Heart left ventricle (tissue), 16 donors: ENCODE measurements at places on chromosomes 5 and 9. TPM values are rescaled to one million over a fixed set of nuclear protein-coding genes. Genes with fewer than 3 reads are reported as not detected.

DNA sequence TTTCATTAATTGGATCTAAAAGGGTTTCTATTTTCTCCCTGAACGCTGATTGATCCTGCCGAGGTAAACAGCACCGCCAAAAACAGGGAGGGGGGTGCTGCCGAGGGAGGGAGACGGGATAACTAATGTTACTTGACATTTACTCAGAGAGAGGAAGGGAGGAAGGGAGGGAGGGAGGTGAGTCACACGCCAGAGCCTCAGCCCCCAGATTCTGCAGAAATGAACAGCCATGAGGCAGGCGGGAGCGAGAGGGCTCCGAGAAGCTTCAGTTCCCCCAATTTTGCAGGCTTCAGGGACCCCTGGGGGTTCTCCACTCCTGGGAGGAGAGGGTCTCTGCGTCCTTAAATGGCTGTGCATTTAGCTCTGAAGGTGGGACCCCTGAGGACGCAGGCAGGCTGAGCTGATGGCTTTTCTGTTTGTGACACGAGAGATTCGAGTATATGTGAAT is 59.1 kb upstream of the IER5L start:
- no peaks in the 10 kb centered on the region for H3K27me3 ChIP-seq
- DNase-seq: peak; percentile 17
- H3K36me3 ChIP-seq: no peaks in the 10 kb centered on the region
- no peak overlapping the region for H3K4me3 ChIP-seq

DNA sequence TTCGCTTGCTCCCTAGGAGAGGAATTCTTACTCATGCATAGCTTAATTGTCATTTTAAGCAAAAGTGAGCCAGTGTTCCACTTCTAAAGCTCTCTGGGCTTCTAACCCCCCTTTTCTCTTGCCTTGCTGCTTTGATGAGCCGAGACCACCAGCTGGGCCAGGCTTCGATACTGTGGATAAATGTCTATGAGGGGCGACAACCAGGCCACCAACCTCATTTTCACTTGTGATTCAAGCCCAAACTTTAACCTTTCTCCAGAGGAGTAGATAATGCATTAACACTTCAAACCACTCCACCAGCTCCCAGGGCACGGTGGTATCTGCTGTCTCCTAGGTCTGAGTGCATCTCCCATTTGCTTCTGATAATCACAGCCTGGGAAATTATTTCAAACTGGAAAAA is 205.6 kb downstream of the PSAT1 start:
- DNase-seq: no peak
- no peak overlapping the region for H3K27ac ChIP-seq
- no peak overlapping the region for H3K4me3 ChIP-seq
- H3K36me3 ChIP-seq: no peaks in the 10 kb centered on the region

DNA sequence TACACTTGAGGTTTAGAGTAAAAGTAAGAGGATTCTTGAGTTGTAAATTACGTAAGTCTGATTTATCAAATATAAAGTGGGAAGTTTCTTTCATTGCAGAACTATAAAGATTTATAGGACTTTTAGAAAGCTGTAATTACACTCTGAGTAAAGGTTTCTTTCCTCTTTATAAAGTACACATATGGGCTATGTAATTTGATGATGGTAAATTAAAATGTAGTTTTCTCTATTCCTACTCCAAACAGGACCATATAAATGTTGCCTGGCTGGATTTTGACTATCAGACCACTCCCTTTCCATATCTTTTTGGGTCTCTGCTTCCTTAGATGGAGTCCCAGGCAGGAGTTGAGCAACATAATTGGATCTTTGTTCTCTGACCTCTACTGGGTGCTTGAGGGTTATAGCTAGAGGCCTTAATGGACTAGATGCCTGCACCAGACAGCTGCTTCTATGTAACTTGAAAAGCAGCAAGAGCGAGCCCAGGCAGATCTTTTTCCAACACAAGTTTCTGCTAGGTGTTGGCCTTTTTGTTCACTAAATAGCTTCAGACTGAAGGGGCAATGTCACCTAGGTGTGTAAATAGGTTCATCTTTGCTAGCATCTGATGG is 11.4 kb upstream of the TEX48 start:
- no peaks in the 10 kb centered on the region for H3K4me1 ChIP-seq
- no peak for DNase-seq
- H3K27ac ChIP-seq: no peak overlapping the region
- H3K4me3 ChIP-seq: no peak overlapping the region

DNA sequence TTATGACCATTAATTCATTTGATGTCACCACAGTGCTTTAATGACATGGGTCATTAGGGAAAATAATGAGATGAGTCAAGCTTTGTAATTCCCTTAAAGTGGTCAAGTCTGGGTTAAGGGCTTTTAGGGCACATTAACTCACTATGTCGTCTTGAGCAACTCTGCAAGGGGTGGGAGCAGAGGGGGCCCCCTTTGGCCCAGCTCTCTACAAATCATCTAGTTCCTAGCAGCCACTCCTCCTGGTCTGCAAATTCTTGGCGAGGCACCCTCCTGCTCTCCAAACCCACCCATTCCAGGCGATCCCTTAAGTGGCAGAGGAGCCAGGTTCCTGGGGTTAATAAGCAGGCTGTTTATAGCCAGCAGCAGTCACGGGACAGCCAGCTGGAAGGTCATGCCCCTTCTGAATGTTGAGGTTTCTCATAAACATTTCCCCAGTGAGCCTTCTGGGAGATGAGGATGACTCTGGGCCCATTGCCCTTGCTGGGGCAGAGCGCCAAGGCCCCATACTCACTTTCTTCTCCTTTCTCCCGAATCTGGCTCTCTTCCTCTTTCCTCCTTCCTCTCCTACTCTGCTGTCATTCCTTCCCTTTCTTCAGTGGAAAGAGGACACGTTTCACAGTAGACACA is 14.3 kb upstream of the GPX3 start:
- peak; percentile 70 for DNase-seq
- H3K4me3 ChIP-seq: no peak overlapping the region
- no peaks in the 10 kb centered on the region for H3K36me3 ChIP-seq
- H3K4me1 ChIP-seq: peaks cover 28% of the 10 kb centered on the region
- H3K27ac ChIP-seq: peak overlapping the region; percentile 88
- no peaks in the 10 kb centered on the region for H3K27me3 ChIP-seq

GRCh38 chr5:16970826-16971225 is 34.7 kb upstream of the MYO10 start:
- no peaks in the 10 kb centered on the region for H3K4me1 ChIP-seq
- H3K4me3 ChIP-seq: no peak overlapping the region
- DNase-seq: no peak
- H3K27ac ChIP-seq: no peak overlapping the region

GRCh38 chr5:82295144-82295543 is 17.0 kb upstream of the RPS23 start:
- H3K4me1 ChIP-seq: no peaks in the 10 kb centered on the region
- H3K27ac ChIP-seq: no peak overlapping the region
- no peaks in the 10 kb centered on the region for H3K27me3 ChIP-seq
- H3K4me3 ChIP-seq: no peak overlapping the region
- DNase-seq: no peak

GRCh38 chr9:113005777-113006176 is 6.2 kb downstream of the ZNF883 start:
- no peaks in the 10 kb centered on the region for H3K27me3 ChIP-seq
- no peak for DNase-seq
- peaks cover 13% of the 10 kb centered on the region for H3K36me3 ChIP-seq
- H3K27ac ChIP-seq: no peak overlapping the region

The WDR38 gene
- total RNA-seq: not detected

The PRUNE2 gene
- total RNA-seq: 5.4 TPM

The CNTNAP3B gene
- 4.3 TPM for total RNA-seq

GRCh38 chr5:1400936-1401335 is 44.3 kb downstream of the SLC6A3 start:
- no peak overlapping the region for H3K27ac ChIP-seq
- no peaks in the 10 kb centered on the region for H3K36me3 ChIP-seq
- H3K27me3 ChIP-seq: peaks cover 3% of the 10 kb centered on the region
- DNase-seq: no peak
- no peak overlapping the region for H3K4me3 ChIP-seq

- peaks cover 62% of the 10 kb centered on the region for H3K4me1 ChIP-seq
- DNase-seq: no peak
- H3K4me3 ChIP-seq: peak overlapping the region; percentile 86
- H3K27ac ChIP-seq: peak overlapping the region; percentile 98
Measured at GRCh38 chr5:172004824-172005237, 1.6 kb downstream of the FBXW11 start.

- H3K4me1 ChIP-seq: no peaks in the 10 kb centered on the region
- no peak overlapping the region for H3K4me3 ChIP-seq
- peaks cover 30% of the 10 kb centered on the region for H3K27me3 ChIP-seq
- H3K36me3 ChIP-seq: no peaks in the 10 kb centered on the region
Measured at GRCh38 chr9:36935768-36936497, 98.1 kb downstream of the PAX5 start.

- H3K27me3 ChIP-seq: no peaks in the 10 kb centered on the region
- H3K4me3 ChIP-seq: no peak overlapping the region
- H3K36me3 ChIP-seq: no peaks in the 10 kb centered on the region
- DNase-seq: no peak
- H3K4me1 ChIP-seq: no peaks in the 10 kb centered on the region
Measured at GRCh38 chr5:123845356-123846100, 333.6 kb downstream of the CSNK1G3 start.

GRCh38 chr5:170538096-170538465 is 34.3 kb downstream of the KCNIP1 start:
- H3K4me3 ChIP-seq: no peak overlapping the region
- H3K27ac ChIP-seq: no peak overlapping the region
- no peak for DNase-seq
- no peaks in the 10 kb centered on the region for H3K36me3 ChIP-seq
- no peaks in the 10 kb centered on the region for H3K27me3 ChIP-seq

GRCh38 chr5:143334903-143335302 is 68.6 kb downstream of the NR3C1 start:
- no peaks in the 10 kb centered on the region for H3K27me3 ChIP-seq
- no peak overlapping the region for H3K27ac ChIP-seq
- H3K4me1 ChIP-seq: peaks cover 3% of the 10 kb centered on the region
- H3K4me3 ChIP-seq: no peak overlapping the region

- H3K4me1 ChIP-seq: peaks cover 31% of the 10 kb centered on the region
- no peak overlapping the region for H3K4me3 ChIP-seq
- H3K27me3 ChIP-seq: no peaks in the 10 kb centered on the region
- no peak overlapping the region for H3K27ac ChIP-seq
Measured at GRCh38 chr5:93161661-93162654, 419.1 kb downstream of the NR2F1-AS1 start.

The CAMK4 gene
- not detected for total RNA-seq

- peaks cover 31% of the 10 kb centered on the region for H3K4me1 ChIP-seq
- peak overlapping the region; percentile 81 for H3K27ac ChIP-seq
- no peak for DNase-seq
- H3K27me3 ChIP-seq: no peaks in the 10 kb centered on the region
- peak overlapping the region; percentile 71 for H3K4me3 ChIP-seq
Measured at GRCh38 chr9:21803649-21804048, 1.2 kb downstream of the MTAP start.

The CDX1 gene
- total RNA-seq: not detected

DNA sequence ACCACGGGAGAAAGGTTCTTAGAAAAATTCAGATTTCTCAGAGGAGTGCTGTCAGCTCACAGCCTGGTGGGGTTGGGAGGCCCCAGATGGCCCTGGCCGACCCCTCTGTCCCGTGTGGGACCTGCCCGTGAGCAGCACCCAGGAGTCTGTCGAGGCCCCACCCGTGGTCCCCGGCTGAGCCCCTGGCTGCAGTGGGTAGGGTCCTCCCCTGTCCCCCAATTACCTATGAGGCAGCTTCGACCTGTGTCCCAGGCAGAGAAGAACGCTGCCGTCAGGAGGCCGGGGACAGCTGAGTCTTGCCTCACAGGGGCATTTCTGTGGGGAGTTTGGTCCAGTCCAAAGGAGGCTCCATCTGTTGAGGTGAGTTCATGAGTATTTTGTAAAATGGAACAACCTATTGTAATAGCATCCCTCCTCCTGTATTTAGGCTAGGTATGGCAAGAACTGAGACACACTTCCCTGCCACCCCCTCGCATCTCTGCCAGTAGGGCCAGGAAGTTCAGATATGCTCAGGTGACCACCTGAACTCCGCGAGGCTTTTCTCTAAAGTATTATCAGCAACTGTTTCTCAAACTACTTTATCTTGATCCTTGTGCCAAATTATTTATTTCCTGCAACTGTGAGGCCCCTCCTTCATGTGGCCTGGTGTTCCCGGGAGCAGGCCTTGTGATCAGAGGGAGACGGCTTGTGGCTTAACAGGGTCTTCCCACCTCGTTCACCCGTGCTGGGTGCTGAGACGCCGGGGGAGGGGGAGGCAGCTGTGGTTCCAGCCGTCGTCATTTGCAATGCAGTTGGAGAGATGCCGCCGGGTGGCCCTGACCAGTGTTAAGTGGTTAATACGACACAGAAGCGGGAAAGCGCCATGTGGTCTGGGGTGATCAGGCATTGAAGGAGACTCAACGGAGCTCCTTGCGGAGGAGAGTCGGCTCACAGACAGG is 1.7 kb downstream of the AHRR start:
- peaks cover 39% of the 10 kb centered on the region for H3K27me3 ChIP-seq
- H3K4me1 ChIP-seq: peaks cover 12% of the 10 kb centered on the region
- no peaks in the 10 kb centered on the region for H3K36me3 ChIP-seq
- no peak overlapping the region for H3K27ac ChIP-seq
- no peak overlapping the region for H3K4me3 ChIP-seq
- no peak for DNase-seq

DNA sequence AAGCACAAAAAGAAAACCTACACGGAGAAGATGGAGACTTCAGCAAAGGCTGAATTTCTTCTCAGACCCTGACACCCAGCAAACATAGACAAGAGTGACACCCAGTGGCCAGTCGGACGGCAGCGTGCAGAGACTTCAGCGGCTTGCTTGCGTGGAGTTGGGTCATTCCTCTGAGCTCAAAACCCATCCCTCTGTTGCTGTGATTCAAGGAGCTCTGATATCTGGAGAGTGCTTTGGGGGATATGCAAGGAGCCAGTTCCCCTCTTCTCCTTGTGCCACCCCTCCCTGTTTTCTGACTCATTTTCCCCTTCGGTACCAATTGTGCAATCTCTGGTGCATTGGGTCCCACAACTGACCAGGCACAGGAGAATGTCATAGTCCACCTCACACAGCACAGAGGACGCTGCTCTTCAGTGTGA is 27.5 kb downstream of the SH3TC2 start:
- no peaks in the 10 kb centered on the region for H3K36me3 ChIP-seq
- peaks cover 10% of the 10 kb centered on the region for H3K4me1 ChIP-seq
- no peak overlapping the region for H3K4me3 ChIP-seq

- no peak overlapping the region for H3K4me3 ChIP-seq
- H3K4me1 ChIP-seq: no peaks in the 10 kb centered on the region
- no peaks in the 10 kb centered on the region for H3K36me3 ChIP-seq
- H3K27me3 ChIP-seq: no peaks in the 10 kb centered on the region
Measured at GRCh38 chr5:37578176-37578575, 199.1 kb downstream of the WDR70 start.

The TMEM252 gene
- not detected for total RNA-seq

DNA sequence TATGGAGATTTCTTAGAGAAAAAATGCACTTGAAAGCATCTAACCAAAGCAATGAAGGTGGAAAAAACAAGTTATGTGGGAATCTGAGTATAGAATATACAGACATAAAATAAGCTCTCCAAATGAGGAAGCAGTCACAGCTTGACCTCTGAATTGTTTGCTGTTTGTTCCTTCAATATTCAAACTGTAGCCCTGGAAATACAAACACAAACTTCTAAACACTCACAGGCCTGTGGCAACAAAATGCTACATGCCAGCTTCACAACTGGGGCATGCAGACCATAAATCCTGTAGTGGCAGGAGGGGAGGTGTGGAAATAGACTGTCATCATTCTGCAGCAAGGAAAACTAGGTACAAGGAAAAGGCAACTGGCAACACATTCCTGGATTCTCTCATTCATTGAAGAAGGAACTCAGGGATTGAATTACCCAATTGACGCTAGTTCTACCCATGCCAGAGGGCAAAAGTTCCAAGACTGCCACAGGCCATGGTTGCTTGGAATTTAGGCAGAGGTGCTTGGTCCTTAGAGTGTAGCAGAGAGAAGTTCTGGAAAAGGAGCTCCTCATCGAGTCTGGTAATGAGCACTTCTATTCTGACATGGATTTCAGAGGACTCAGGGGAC is 349.6 kb downstream of the PDE4D start:
- no peak for DNase-seq
- H3K27me3 ChIP-seq: no peaks in the 10 kb centered on the region
- no peak overlapping the region for H3K4me3 ChIP-seq
- H3K4me1 ChIP-seq: no peaks in the 10 kb centered on the region
- H3K27ac ChIP-seq: peak overlapping the region; percentile 42
- no peaks in the 10 kb centered on the region for H3K36me3 ChIP-seq
